NCI-H524 treated with DMSO at 0.1 percent for 48 hours (cell line): ENCODE measurements at places on chromosomes 7 and 10.

DNA sequence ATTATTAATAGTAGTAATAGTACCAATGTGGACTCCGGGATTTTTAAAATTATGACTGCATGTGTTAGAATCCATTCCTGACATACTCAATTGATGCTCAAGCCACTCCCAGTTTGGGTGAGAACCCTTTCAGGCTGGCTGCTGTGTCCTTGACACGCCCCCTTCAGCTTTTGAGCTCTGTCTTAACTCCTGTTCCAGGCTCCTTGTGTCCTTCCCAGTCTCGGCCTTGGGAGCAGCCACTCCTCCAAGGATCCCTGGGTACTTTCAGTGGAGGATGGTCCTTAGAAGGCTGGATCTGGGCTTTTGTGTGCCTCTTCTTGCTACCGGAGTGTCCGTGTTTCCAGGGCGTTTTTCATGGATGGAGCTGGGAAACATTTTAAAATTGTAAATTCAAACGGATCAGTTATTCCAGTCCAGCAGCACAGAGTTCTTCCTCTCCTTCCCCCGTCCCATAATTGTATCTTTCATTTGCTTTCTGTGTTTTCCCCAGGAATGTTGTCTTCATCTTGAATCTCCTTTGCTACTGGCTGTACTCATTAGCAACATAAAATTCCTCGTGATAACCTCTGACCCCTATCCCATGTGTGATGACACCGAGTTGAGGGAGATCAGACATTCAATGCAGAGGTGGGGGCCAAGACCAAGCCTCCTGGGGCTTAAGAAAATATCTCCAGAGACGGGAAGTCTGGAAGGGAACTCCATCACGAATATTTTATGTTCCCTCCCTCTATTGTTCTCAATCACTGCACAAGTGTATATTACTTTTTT is 40.0 kb upstream of the PFKFB3 start:
- DNase-seq: no peak

GRCh38 chr7:43112459-43112940 is at the start of gene HECW1:
TSS of gene HECW1 (plus strand) at chr7:43112647. CDS start at chr7:43243906, 131,259 bp downstream.
- no peak for DNase-seq

DNA sequence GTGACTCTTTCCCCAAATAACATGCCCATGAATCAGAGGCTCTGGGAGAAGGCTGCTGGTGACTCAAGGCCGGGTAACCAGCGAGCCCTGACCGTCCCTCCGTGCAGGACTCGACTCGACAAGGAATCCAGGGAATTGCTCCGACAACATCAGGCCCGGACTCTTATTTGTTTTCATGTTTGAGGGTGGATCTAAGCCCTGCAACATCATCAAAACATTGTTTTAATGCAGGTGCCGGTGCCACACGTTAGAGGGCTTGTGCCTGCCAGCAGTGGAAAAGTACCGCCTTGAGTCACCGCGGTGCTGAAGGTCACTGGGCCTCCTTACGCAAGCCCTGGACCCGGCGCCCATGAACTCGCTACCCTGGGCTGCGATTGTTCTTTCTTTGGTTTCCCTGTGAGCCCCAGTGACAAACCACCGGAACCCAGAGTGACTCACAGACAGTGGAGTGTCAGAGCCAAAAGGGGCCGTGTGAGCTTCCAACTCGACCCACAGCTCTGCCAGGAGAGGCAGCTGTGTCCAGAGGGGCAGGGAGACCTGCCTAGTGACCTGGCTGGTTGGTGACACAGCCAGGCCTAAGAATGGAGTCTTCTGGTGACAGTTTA is 139.4 kb upstream of the SHH start:
- DNase-seq: no peak

GRCh38 chr7:158766570-158767281 is 62.1 kb upstream of the NCAPG2 start:
- no peak for DNase-seq

DNA sequence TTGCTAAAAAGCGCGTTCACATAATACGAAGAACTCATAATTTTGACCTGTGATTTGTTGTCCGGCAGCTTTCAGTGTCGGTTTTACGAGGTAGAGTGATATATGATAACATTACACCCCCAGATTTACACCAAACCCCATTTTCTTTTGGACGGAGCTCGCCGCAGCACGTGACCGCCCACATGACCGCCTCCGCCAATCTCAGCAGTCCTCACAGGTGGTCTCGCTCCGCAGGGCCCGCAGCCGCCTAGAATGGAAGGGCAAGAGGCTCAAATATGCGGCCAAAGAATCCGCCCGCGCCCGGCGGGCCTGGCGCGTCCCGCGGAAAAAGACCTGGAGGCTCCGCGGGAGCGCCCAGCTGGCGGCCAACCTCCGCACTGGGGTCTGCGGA is at the start of gene HOXA7:
HOXA7 (minus strand) TSS at position 168 of the 391 bp plus-strand sequence; CDS start at position 38, 130 bp downstream.
- DNase-seq: no peak

DNA sequence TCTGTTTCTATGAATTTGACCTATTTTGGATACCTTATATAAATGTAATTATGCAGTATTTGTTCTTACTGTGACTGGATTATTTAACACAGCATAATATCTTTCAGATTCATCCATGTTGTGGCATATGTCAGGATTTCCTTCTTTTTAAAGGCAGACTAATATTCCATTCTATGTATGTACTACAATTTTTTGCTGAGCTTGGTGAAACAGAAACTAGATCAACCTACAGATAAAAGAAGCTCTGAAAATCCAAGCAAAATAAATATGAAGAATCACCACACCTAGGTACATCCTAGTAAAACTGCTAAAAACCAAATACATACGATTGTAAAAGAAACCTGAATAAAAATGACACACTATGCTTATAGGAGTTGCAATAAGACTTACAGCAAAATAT is 300.5 kb downstream of the HTR7 start:
- no peak for DNase-seq
